CD4-positive, CD25-positive, alpha-beta regulatory T cell (primary cell): ENCODE measurements at places on chromosomes 1 and 21. TPM values are rescaled to one million over a fixed set of nuclear protein-coding genes. Genes with fewer than 3 reads are reported as not detected.

DNA sequence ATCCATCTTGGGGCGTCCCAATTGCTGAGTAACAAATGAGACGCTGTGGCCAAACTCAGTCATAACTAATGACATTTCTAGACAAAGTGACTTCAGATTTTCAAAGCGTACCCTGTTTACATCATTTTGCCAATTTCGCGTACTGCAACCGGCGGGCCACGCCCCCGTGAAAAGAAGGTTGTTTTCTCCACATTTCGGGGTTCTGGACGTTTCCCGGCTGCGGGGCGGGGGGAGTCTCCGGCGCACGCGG lies 282 bp upstream of the SOD1 start:
- no peak for DNase-seq

- no peak for DNase-seq
Measured at GRCh38 chr1:167641786-167642500, 11.9 kb downstream of the RCSD1 start.

GRCh38 chr21:45763074-45763473 lies 119.5 kb downstream of the PCBP3 start:
- no peak for DNase-seq

DNA sequence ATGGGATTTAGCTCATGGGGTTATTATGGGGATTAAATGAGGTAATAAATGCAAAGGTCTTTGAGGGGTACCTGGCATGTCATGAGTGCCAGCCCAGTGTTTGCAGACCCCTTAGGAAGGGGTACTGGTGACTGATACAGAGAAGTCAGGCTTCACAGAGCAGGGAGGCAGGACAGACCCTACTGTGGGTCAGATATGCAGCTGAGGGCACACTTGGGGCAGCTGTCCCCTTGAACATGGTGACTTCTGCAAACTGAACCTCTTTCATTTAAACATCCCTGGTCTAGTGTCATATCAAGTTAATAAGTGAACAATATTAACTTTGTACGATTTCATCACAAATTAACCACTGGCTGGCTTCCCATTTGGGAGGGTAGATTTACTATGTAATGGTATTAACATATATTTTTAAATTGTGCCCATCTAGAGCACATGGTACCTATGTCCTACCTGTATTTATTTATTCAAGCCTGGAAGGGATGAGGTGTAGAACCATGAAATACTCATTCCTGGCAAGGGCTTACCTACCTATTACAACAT lies 25.9 kb downstream of the STPG1 start:
- no peak for DNase-seq

DNA sequence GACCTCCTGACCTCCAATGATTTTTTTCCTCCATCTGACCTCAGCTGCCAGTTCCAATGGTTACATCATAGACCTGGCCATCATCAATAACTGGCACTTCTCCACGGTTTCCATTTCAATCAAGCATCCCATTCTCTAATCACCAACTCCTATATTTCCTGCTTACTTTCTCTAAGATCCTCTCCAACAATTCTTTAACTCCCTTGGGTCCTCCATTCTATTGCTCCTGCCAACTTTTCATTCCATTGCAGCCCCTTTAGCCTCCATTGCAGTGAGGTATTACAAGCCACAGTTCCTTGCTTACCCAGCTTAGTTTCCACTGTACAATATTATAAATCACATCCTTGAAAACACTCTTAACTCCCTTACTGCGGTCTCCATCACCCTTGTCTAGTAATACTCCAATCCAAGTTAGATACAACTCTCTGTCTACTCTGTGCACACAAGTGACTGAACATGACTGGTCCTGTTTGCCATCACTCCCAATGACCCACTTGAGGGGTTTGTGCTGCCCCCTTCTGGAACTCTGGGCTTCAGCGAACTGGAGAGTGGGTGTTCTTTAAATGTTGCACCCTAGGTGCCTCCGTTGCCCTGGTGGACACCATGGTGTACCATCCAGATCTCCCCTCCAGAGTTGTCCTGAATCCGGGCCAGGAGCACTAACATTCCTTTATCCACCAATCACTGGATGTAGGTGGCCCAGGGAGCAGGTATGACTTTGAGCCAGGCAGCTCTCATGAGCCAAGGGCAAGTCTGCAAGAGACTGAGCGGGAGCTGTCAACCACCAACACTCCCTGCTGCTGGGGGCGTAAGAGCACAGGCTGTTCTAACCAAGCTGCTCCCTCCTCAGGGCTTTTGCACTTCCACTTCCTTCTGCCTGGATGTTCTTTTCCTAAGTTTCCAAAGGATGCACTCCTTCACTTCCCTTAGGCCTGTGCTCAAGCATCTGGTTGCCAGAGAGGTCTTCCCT lies 3.7 kb upstream of the FNDC7 start:
- DNase-seq, result peak; percentile 81

- no peak for DNase-seq
Measured at GRCh38 chr1:111234866-111235265, 7.4 kb downstream of the CHI3L2 start.

GRCh38 chr1:2946999-2947690 lies 74.1 kb upstream of the ACTRT2 start:
- DNase-seq, result no peak

- no peak for DNase-seq
Measured at GRCh38 chr1:222912730-222913129, 97.9 kb downstream of the DISP1 start.

- no peak for DNase-seq
Measured at GRCh38 chr1:11024874-11025203, 12.4 kb downstream of the TARDBP start.

GRCh38 chr1:150563340-150564038 lies 14.3 kb downstream of the ADAMTSL4 start:
- no peak for DNase-seq

- no peak for DNase-seq
Measured at GRCh38 chr1:205510308-205510950, 6.0 kb downstream of the CDK18 start.

GRCh38 chr1:152448095-152448494 lies 34.0 kb upstream of the CRNN start:
- DNase-seq, result no peak

GRCh38 chr21:33115631-33116510 lies 45.9 kb downstream of the OLIG1 start:
- DNase-seq, result no peak

DNA sequence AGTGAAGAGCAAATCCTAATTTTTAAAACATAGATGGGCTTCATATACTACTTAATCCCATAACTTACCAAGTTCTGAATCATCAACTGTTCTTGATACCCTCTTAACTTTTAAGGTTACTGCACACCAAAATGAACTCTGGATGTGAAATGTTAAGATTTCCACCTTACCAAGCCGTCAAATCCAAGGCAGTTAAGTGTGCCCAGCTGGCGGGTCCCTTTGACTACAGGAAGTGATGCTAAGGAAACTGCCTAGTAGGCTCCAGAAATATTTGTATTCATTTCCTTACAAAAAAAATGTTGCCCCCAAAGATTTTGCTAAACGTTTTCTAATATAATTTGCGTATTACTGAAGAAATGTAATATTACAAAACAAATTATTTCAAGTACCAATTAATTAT lies 10.7 kb downstream of the NRIP1 start:
- DNase-seq, result peak; percentile 11

DNA sequence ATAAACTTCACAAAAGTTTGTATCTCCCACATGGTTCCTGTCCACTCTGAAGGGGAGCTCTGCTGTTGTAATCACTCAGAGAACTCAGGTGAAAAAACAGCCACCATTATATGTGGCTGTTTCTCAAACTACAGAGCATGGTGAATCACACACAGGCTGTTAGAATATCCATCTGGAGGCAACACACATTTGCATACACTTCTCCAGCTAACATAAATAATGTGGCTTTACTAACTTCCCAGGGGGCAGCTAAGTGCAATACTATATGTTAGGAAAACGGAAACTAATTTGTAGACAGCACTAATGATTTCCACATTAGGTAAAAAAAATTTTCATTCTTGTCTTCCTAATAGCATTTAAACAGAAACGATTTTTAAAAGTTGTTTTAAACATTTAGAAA lies 49.3 kb downstream of the PTGFR start:
- no peak for DNase-seq

GRCh38 chr21:41761934-41762635 lies 4.8 kb downstream of the RIPK4 start:
- DNase-seq, result no peak

DNA sequence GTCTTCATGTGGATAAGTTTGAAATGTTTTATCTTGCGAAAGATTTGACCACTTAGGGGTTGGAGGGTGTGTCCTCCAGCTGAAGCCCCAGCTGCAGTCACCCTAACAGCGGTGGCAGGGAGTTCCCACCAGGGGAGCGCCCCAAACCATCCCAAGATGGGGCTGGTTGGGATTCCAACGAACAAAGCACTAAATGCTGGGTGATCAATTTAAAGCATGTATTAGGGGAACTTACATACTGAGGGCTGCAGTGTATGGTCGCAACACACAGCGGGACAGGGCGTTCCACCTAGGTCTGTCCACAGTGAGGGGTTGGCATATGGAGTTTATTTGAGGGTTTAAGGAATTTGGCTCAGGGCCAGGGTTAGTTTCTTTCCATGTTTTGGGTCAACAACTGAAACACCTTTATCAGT lies 26.3 kb downstream of the SLC37A1 start:
- DNase-seq, result no peak

GRCh38 chr1:36658838-36659237 lies 176.1 kb upstream of the CSF3R start:
- no peak for DNase-seq

- DNase-seq, result no peak
Measured at GRCh38 chr1:41454406-41454805, 30.1 kb downstream of the EDN2 start.

GRCh38 chr1:75768016-75768415 lies 18.0 kb upstream of the RABGGTB start:
- no peak for DNase-seq

DNA sequence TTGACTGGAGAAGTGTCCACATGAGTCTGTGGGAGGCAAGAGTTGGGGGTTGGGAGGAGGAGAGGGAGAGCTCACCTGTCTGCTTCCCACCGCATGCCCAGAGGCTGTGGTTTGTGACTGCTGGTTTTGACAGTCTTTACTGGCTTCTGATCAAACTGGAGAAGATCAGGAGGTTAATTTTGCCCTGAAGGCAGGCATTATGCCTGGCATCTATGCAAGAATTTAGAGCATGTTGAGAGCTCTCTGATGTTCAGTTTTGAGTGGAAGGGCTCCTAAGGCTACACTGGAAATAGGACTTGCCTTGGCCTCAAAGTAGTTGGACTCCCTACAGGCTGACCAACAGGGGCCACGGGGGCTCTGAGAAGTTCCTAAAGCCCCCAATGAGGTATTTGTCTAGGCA lies 101.6 kb downstream of the TLR5 start:
- DNase-seq, result no peak

DNA sequence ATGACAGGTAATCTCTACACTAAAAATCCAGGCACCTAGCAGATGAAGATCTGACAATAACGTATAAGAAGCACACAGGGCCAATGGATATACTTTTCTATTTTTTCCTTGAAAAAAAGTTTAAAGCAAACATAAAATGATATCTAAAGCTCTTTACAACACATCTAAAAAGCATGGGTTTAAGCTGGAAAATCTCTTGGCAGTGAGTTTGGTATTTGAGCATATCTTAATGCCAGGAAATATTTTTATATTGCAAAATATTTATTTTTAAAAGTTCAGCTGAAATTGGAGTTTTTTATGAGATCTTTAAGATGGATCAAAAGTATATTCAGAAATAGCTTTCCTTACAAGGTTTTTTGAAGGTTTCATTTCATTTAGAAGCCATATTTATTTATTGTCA lies 40.5 kb downstream of the SLC5A9 start:
- no peak for DNase-seq

DNA sequence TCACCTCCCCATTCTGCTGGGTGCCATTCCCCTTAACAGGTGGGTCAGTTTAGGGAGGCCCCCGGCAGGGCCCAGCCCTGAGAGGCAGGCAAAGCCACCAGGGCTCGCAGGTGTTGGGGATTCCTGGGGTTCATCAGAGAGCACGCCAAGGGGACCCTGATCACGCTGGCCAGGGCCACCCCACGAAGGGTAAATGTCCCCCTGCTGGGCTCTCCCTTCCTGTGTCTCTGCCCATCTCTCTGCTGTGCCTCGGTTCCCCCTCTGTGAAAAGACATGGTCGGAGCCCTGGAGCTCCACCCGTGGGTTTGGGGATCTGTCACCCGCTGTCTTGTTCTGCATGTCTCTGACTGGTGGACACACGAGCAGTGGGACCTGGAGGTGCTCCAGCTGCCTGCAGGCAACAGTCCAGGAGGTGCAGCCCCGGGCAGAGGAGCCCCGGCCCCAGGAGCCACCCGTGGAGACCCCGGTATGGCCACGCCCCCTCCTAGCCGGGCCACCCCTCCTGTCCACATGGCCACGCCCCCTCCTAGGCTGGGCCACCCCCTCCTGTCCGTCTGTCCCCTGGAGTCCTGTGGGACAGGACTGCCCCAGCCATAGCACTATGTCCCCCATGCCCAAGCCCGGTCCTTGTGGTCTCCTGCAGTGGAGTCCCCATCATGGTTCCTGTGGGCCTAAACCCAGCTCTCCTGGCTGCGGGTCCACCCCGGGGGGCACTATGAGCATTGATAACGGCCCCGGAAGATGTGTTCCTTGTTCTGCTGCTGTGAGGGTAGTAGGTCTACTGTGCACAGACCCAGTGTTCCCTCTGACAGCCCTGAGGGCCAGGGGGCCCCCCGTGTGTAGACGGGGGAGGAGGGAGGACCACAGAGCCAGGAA lies 6.5 kb downstream of the AIRE start:
- DNase-seq, result no peak

GRCh38 chr1:24850328-24850920 lies 79.7 kb downstream of the RUNX3 start:
- DNase-seq, result no peak

- no peak for DNase-seq
Measured at GRCh38 chr1:231072041-231072440, 32.0 kb upstream of the FAM89A start.

DNA sequence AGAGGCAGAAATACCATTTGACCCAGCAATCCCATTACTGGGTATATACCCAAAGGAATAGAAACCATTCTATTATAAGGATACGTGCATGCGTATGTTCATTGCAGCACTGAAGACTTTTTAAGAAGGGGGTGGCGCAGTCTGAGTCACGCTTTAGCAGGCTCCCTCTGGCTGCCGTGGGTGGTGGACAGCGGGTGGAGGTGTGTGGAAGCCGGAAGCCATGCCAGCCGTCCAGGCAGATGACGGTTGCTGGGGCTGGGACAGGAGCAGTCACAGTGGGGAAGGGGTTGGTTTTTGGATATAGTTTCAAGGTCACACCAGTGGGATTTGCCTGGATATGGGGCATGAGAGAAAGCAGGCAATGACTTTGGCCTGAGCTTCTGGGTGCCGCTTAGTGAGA lies 270.5 kb downstream of the GRIK3 start:
- no peak for DNase-seq

- no peak for DNase-seq
Measured at GRCh38 chr21:32371913-32372314, 20.9 kb downstream of the URB1 start.

The PADI2 gene
- 0.08 TPM for polyA plus RNA-seq

The FCMR gene
- 935 TPM for polyA plus RNA-seq

The AMY1A gene
- polyA plus RNA-seq, result not detected

The LEFTY1 gene
- polyA plus RNA-seq, result 0.13 TPM
